T-helper 9 cell (primary cell): ENCODE measurements at places on chromosomes 11 and 22.

DNA sequence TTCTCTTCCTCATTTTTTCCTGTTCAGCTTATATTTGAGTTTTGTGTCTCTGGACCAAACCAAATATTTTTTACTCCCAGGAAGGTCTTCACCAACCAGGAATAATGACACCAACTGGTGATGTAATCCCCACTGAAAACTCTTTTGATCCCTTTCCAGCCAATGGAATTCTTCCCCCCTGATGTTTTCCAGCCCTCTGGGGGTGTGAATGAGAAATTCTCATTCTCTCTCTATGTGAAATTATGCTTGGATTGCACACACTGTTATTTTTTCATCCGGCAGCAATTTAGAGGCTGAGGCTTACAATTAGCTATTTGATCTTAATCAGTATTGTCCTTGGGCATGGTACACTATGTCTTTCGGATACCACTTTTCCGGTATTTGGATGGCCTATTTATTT, 39.5 kb upstream of the SLC1A2 start:
- no peak for DNase-seq

- no peak for DNase-seq
These were observed at the start of gene FOLH1 for GRCh38 chr11:49208006-49208721. Gene FOLH1 (minus strand): TSS chr11:49208602. CDS start chr11:49208409, 193 bp downstream.

DNA sequence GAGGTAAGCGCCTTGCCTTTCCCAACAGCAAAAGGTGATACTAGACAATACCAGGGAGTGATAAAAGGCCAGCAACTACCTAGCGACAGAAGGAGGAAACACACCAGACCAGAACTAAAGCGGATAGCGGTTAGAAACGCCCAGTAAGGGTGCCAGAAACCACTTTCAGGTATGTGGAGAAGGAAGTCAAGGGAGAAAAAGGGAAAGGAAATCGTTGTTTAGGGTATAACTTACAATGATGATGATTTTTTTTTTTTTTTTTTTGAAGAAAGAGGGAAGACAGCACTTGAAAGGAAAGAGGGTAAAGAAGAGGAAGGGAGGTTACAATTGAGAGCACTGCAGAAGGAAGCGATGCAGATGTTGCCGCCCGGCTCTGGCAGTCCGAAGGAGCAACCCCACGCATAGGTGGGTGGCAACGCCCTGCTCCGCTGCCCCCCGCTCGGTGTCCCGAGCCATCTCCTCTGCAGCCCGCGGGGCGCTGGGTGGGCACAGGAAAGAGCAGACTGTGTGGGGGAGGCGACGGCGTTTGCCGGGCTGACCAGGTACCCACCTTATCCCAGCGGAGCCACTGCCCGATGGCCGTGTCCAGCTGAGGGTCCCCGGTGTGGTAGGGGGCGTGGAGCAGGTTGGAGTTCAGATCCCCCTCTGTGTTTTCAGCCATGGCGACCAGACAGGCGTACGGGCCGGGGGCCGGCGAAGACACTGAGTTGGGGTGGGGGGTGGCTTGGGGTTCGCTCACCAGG, 561 bp downstream of the PGM2L1 start:
- peak; percentile 24 for DNase-seq

- DNase-seq = peak; percentile 63
These were observed 20.3 kb downstream of the CLPB start for GRCh38 chr11:72413914-72414628.

DNA sequence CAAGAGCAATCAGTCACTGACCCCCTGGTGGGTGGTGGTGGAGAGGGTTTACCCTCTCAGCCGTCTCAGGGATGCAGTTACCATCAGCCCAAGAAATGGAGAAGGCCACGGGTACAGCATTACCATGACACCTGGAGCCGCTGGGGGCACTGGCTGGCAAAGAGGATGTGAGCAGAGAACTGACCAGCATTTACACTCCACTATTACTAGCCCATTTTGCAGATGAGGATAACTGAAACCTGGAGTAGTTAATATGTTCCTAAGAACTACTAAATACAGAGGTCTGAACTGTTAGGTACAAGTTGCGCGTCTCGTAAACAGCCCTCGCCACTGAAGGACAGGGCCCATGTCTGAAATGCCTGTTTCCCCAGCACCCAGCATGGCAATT, 79.0 kb downstream of the TIMP3 start:
- no peak for DNase-seq

DNA sequence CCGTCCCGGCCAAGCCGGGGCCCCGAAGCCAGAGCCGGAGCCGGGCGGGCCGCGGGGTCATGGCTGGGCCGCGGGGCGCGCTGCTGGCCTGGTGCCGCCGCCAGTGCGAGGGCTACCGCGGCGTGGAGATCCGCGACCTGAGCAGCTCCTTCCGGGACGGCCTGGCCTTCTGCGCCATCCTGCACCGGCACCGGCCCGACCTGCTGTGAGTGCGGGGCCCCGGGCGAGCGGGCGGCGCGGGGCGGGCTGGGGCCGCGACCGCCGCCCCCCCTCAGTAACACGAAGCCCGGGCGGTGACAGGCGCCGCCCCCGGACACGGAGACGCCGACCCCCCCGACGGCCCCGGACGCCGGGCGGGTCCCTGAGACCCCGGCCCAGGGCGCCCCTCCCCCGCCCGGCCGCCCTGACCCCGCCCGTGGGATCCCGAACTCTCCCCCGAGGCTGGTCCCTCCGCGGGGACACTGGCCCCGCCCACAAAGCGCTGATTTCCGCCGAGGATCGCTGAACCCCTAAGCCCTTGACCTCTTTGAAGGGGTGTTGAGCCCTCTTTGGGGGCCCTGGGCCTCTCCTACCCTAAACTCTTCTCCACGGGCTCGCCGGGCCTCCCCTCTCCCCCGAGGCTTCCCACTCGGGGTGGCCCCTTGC, 389 bp downstream of the MICALL1 start:
- peak; percentile 26 for DNase-seq
